Stimulated activated CD4-positive, alpha-beta T cell treated with anti-CD3 and anti-CD28 coated beads, Interleukin-1b, Interleukin-23, amount 100 ng/mL, for 1 hour (primary cell): ENCODE measurements at places on chromosomes 1 and 21.

DNA sequence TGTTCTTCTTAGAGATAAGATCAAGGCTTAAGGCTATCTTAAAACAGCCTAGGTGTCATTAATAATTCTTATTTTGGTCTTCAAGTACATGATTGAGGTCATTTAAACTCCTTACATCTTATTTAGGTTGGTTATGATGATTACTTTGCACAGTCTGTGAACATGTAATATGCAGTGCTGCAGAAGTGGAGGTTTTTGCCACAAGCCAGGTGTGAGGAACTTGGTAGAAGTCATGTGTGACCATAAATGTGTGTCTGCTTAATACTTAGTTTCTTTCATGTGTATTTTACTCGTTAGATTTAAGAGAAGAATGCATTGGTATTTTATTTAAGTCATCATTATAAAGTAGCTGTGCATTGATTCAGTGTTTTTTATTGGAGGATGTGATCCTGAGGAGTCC is 10.1 kb downstream of the ATG4C start:
- DNase-seq = no peak

- DNase-seq = no peak
Measured at GRCh38 chr1:156523801-156524480, 23.4 kb upstream of the MEF2D start.

GRCh38 chr1:215094381-215094780 is 11.8 kb downstream of the KCNK2 start:
- DNase-seq = no peak

GRCh38 chr1:230100932-230101331 is 33.9 kb downstream of the GALNT2 start:
- no peak for DNase-seq

DNA sequence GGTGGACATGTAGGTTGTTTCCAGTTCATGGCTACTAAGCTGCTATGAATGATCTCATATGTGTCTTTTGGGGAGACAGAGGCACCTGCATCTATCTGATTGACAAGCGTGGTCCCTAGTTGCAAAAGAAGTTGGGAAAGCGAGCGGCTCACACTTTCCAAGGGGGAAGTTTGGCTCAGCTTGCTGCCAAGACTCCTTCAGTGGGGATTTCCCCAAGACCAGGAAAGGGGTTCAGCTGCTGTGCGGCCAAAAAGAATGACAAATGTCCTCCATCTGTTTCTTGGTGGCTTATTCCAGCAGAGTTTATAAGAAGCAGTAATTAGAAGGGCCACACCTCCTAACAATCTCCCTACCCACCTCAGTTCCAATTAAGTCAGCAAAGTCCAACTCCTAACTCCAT is 128.5 kb upstream of the GALNT2 start:
- DNase-seq = no peak

GRCh38 chr1:82449506-82450057 is 648.8 kb downstream of the ADGRL2 start:
- no peak for DNase-seq

DNA sequence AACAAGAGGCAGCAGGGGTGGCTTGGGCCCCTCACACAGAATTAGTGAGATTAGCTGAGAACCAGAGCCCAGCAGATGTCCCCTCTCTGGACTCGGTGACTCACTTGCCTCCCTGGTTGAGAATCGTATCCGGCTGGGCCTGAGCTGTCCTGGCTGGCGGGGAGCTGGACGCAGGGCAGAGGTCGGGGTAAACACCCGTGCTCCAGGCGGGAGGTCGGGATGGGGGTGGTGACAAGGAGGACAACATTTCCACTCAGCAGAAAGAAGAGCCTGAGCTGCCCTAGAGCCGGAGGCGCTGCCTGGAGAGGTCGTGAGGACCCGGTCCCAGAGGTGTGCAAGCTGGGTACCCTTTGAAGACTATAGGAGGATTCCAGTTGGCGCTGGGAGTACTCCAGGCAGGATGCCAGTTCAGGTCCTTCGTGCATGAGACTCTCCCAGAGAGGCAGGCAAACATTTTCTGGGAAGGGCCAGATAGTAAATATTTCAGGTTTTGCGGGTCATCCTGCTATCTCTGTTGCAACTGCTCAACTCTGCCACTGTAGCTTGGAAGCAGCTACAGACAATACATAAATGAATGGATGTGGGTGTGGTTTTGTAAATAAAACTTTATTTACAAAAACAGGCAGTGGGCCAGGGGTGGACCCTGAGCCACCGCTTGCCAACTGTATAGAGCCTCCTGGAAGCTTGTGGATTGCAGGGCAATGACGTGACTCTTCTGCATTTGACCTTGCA is 116.8 kb upstream of the WNT4 start:
- no peak for DNase-seq

- no peak for DNase-seq
Measured at GRCh38 chr1:22104094-22104493, 38.8 kb downstream of the WNT4 start.

- DNase-seq = no peak
Measured at GRCh38 chr1:205437570-205437969, 15.7 kb upstream of the LEMD1 start.

DNA sequence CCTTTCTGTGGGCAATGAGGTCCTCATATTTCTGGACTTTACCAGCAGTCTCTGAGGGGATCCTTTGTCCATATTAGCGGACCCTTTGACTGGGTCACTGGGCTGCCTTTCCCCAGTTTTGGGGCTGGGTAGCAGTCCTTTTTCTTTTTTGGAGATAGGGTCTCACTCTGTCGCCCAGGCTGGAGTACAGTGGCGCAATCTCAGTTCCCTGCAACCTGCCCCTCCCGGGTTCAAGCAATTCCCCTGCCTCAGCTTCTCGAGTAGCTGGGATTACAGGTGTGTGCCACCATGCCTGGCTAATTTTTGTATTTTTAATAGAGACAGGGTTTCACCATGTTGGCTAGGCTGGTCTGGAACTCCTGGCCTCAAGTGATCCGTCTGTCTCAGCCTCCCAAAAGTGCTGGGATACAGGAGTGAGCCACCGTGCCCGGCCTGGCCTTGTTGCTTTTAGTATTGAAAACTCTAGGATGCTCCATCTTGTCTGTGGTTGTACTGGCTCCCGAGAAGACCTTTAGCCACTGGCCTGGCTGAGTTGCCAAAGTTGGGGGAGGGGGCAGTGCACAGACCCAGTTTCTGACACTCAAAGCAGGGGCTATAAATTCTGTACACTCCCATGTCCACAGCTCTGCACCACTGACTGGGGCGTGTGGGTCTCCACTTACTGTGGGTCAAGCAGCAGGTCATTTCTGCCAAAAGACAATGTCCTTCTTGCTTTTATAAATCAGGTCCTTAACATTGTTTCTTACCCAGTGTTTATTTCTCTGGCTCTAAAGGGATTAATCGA is 33.1 kb downstream of the MAN1C1 start:
- no peak for DNase-seq

DNA sequence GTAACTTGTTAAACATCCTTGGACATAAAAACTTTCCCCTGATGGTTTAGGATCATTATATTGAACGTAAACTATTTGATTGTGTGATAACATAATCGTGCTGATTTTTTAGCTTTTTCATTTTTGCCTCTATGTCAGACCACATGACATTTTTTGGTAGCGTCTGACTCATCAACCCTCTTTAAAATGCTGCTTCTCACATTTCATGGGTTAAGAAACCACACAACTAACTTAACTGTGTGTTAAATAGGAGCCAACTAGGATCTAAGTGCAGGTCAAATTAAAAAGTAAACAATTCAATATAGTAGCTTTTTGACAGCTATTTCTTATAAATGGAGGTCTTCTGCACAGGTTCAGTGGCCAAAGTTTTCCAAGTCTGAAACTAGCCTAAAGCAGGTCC is 9.8 kb downstream of the BTG3 start:
- DNase-seq = no peak
